ENCODE measurements at places on chromosomes 11 and 22.
A peak's percentile ranks its signal among the peaks of the same experiment; 100 is the strongest.

- no peak for DNase-seq
Observed at GRCh38 chr11:19912958-19913892, 200.6 kb downstream of the NAV2 start.

GRCh38 chr22:42581762-42582716, 28.3 kb downstream of the SERHL2 start:
- DNase-seq = peak; percentile 44

DNA sequence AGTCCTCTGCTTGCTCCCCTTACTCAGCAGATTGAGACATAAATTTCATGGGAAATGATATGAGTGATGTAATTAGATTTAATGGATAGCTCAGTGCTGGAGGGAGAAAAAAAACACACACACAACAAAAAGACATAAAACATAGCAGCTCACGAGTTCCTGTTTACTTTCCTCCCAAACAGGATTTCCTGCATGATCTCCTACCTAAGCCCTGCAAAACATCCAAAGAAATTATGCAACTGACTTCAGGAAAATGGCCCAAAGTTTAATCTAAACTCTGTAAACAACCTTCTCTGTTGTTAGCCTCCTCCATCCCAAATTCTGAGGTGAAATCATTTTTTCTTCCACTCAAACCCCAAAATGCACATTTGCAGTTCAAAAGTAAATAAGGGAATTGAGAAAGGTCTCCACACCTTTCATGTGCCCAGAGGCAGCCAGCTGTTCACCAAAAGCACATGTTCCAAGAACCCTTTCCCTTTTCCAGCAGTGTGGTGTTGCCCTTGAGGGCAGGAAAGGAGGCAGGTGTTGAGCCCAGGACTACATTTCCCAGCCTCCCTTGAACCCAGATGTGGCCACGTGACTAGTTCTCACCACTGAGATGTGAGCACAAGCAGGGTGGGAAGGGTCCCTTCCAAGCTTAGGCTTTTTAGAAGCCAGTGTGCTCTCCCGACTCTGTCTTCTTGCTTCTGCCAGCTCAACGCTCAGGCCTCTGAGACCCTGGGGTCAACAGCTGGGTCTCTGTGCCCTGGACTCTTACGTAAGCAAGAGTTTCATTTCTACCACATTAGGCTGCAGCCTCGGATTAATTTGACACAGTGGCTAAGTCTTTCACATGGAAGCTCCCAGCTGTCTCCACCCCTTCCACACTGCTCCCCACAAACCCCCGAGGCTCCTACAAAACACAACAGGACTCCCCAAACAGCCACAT, 301.2 kb downstream of the CTTN start:
- no peak for DNase-seq

DNA sequence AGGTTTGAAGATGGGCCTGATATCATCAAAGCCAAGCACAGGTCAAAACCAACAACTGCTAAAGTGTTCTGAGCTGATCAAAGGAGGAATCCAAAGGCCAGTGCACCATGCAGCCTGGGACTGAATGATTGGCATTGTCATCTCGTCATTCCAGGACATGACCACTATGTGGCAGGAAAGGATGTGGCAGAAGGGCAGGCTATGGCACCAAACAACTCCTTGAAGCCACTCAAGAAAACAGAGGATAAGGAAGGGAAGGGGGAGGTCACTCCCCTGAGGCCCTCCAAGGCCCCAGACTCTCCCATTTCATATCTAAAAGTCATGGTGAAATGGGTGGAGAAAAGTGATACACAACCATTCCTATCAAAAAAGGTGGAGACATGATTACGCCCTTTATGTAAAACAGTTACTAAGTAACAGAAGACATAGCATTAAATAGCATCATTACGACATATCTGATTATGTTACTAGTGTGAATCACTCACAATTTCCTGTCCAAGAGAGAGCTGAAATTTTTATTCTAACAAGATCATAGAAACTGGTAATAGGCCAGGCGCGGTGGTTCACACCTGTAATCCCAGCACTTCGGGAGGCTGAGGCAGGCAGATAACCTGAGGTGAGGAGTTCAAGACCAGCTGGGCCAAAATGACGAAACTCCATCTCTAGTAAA, 49.3 kb downstream of the AHNAK start:
- peak; percentile 55 for DNase-seq

DNA sequence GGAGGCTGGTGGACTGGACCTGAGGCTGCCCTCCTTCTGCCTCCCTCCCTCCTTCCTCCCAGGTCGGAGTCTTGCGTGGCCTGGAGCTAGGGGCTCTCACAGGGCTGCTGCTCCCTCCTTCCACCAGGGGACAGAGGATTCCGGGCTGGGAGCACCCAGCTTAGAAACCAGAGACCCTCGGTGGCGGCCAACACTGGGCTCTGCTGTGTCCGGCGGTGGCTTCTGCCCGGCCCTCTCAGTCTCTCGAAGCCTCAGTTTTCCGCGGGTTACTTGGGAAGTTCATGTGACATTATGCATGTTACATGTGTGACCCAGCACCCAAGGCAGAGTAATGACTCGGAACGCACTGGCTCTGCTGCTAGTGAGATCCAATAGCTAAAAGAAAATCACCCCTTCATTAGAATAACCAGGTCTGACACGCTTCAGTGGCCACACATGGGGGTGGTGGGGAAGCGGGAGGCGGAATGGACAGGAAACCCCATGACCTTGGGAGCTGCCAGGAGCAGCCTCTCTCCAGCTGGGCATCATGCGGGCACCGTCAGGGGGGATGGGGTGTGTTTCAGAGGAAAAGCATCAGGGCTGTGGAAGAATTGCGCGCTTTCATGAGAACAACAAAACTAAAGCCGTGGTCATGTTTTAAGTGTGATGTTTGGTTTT, 5.9 kb upstream of the MRGPRG start:
- no peak for DNase-seq

GRCh38 chr11:94106716-94107115, 21.9 kb upstream of the PANX1 start:
- DNase-seq = no peak

GRCh38 chr11:75475767-75476650, 43.0 kb upstream of the KLHL35 start:
- no peak for DNase-seq

DNA sequence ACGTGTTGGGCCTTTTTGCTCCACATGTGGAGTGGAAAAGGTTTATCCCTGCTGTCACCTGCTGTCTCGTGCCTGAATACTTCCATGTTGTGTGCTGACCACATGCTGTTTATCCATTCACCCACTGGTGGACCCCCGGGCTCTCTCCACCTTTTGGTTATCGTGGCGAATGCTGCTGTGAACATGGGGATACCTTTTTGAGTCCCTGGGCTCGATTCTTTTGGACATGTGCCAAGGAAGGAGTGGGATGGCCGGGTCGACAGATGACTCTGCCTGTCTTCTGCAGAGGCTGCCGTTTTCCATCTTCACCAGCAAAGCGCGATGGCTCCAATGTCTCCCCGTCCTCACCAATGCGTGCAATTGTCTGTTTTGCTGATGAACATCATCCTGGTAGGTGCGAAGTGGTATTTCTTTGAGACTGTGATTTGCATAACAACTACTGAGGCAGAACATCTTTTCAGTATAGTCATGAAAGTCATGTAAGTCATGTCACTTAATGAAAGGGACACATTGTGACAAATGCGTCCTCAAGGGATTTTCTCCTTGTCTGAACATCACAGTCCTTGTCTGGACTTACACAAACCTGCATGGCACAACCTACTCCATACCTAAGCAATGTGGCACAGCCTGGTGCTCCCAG, 758.7 kb downstream of the BRD1 start:
- no peak for DNase-seq

- peak; percentile 19 for DNase-seq
Observed at GRCh38 chr22:28375761-28376534, 303.7 kb downstream of the TTC28 start.

- DNase-seq = no peak
Observed at GRCh38 chr22:42719656-42720262, 911 bp downstream of the A4GALT start.

GRCh38 chr11:64711138-64711955, 11.7 kb downstream of the NRXN2 start:
- no peak for DNase-seq

GRCh38 chr11:112292785-112293407, 32.2 kb upstream of the PLET1 start:
- peak; percentile 86 for DNase-seq

GRCh38 chr11:82978422-82979099, 77.0 kb downstream of the DDIAS start:
- peak; percentile 74 for DNase-seq

GRCh38 chr11:97345032-97345431, 955.2 kb downstream of the JRKL start:
- no peak for DNase-seq

DNA sequence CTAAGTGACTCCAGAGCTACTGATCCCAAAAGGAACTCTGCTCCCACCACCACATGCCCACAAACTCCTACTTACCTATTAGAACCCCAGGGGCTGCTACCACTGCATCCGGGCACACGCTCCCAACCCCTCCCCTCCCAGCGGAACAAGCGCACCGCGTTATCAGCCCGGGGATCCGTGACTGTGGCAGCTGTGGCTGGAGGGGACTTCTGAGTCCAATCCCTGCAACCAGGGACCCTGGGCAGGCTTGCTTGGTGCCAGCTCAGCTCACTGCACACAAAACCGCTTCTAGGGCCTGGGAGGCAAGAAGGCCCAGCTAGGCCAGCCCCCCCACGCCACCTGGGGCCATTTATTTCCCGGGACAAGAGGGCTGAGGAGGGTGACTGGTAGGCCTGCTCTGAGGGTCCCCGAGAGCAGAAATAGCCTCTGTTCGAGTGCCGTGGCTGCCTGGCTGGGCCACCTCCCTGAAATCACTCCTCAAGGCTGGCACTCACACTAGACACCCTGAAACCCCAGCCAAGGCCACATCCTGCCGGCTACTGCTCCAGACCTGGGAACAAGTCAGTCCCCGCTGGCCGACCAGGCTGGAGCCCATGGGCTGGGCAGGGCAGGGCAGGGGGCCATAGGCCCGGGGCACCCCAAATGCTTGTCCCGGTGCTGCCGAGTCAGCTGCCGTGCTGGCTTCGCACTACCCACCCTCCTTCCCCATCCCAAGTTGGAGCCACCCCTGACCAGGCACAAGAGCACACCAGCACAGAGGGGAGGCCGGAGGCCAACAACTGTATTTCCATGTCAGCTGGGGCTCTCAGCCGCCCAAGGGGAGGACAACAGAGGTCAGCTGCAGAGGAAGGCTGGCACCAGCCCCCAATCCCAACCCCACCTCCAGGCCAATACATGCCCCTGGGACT, 1.9 kb upstream of the IFITM10 start:
- no peak for DNase-seq

GRCh38 chr11:70082829-70083228, 4.7 kb downstream of the ANO1 start:
- no peak for DNase-seq

- no peak for DNase-seq
Observed at GRCh38 chr22:42069801-42070516, 653 bp downstream of the NAGA start.

- no peak for DNase-seq
Observed at GRCh38 chr11:63643205-63643604, 28.0 kb downstream of the ATL3 start.

DNA sequence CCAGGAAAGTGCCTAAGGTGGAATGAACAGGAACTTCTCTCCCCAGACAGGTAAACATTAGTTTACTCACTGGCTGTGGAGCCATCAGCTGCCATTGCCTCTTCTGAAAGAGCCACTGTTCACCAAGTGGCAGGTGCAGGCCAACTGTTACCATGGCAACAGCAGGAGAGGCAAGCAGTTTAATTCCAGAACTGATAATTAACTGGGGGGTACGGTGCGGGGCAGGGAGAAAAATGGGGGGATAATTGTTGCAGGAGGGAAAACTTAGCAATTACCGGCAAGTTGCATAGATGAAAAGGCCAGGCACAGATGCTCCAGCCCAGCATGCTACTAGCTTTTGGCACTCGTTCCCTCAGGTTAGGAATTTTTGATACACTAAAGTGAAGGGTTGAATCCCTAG, 85.1 kb downstream of the TRIM44 start:
- DNase-seq = no peak

- no peak for DNase-seq
Observed at GRCh38 chr11:57318178-57318577, 6.6 kb downstream of the TNKS1BP1 start.

- DNase-seq = peak; percentile 32
Observed at GRCh38 chr22:19174106-19175025, 4.2 kb downstream of the SLC25A1 start.

DNA sequence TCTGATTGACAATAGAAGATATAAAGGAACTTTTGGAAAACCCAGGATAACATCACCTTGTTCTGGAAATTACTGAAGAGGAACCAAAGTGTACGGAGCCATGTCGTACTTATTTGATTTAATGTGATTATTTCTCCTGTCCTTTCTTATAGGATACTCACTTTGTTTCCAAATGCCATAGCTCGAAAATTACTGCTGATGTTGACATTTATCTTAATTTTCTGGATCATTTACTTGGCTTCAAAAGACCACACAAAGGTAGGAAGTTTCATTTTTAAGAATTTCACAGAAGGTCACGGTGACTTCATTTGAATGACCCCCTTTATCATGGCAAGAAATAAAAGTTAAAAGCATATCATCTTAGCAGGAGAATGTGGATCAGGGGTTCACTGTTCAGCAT, 1.2 kb downstream of the NXPE2 start:
- no peak for DNase-seq

DNA sequence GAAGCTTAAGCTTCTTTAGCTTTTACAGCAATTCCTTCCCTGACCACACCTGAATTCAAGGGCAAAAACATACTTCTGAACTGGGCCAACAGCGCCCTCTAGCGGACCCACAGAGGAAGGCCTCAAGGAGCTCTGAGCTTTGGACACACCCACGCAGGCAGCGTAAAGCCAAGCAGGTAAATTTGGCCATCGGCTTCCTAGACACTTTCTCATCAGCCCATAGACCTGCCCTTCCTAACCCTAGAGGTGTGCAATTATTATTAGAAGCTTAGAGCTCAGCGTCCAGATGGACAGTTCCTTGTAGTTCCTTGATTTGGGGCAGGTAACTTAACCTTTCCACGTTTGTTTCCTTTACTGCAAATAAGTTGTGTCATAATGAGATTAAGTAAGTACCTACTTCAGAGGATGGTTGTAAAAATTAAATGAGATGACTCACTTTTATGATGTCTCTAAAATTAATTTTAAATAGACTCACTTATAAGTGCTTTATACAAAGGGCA, 25.7 kb upstream of the HMGXB4 start:
- peak; percentile 25 for DNase-seq

DNA sequence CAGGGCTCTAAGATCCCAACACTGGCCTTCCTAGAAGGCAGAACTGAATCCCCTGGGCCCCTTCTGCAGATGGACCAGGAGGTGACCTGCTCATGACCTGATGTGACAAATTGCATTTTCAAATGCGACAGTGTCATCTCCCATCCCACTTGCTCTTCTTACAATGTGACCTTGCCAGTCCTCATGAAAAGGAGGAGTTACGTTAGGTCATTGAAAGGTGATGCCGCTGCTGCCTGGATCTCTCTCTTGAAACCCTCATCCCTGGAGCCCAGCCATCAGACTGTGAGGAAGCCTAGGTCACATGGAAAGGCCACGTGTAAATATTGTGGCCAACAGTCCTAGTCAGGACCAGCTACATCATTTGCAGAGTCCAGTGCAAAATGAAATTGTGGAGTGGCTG, 5.7 kb upstream of the C1QTNF4 start:
- DNase-seq = no peak

- DNase-seq = peak; percentile 85
Observed at GRCh38 chr11:77047007-77047927, 13.1 kb downstream of the B3GNT6 start.

All from stromal cell of bone marrow (primary cell).